Fibroblast of pulmonary artery (primary cell): ENCODE measurements at places on chromosomes 5 and 9.
A peak's percentile ranks its signal among the peaks of the same experiment; 100 is the strongest.

- DNase-seq, result no peak
These were observed 31.6 kb downstream of the ATP6V0E1 start for GRCh38 chr5:173015192-173015591.

GRCh38 chr9:96185518-96186156, 116.3 kb downstream of the HSD17B3 start:
- no peak for DNase-seq

DNA sequence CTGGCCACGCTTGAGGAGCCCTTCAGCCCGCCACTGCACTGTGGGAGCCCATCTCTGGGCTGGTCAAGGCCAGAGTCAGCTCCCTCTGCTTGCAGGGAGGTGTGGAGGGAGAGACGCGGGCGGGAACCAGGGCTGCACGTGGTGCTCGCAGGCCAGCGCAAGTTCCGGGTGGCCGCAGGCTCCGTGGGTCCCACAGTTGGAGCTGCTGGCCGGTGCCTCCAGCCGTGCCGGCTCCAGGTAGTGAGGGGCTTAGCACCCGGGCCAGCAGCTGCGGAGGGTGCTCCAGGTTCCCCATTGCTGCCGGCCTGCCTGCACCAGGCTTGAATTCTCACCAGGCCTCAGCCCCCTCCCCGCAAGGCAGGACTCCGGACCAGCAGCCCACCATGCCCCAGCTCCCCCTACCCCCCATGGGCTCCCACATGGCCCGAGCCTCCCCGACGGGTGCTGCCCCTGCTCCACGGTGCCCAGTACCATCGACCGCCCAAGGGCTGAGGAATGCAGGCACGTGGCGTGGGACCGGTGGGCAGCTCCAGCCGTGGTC, 192.8 kb upstream of the IZUMO3 start:
- no peak for DNase-seq

GRCh38 chr9:124469011-124469832, 19.0 kb downstream of the ADGRD2 start:
- DNase-seq, result no peak

GRCh38 chr9:96781552-96781951, 3.7 kb upstream of the ZNF510 start:
- DNase-seq, result no peak

- DNase-seq, result no peak
These were observed 66.1 kb upstream of the SMC5 start for GRCh38 chr9:70192707-70193106.

- DNase-seq, result no peak
These were observed 6.6 kb upstream of the RMND5B start for GRCh38 chr5:178123966-178124925.

DNA sequence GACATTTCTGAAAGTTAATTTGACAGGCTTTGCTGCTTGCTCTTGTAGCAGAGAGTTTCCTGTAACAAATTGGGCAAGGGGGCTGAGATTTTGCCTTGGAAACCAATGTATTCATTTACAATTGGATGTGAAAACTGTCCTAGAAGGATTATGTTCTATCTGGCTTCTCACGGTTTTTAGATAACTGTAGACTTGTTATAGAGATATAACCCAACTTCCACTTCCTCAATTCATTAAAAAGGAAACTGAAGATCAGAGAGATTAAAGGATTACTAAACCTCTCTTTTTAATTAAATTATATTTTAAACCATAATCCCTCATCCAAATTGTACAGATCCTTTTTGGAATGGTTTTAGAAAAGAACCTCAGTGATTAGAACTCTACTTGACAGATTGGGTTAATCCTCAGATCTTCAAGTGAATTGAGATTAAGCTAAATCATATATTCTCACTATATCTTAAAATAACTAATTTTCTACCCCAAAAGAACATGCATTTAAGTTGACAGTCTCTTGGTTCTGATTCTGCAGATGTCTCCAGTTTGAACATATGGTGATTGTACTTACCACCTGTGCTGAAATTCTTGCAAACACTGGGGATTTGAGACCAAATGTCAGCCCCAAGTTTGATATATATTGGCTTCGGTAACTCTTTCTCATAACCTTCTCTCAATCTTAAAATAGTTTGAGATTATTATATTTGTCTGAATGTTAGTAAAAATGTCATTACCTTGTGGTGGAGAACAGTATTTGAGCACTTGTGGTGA, 130.1 kb upstream of the C9orf72 start:
- DNase-seq, result no peak

GRCh38 chr5:127696683-127697082, 6.5 kb upstream of the CCDC192 start:
- peak; percentile 89 for DNase-seq

DNA sequence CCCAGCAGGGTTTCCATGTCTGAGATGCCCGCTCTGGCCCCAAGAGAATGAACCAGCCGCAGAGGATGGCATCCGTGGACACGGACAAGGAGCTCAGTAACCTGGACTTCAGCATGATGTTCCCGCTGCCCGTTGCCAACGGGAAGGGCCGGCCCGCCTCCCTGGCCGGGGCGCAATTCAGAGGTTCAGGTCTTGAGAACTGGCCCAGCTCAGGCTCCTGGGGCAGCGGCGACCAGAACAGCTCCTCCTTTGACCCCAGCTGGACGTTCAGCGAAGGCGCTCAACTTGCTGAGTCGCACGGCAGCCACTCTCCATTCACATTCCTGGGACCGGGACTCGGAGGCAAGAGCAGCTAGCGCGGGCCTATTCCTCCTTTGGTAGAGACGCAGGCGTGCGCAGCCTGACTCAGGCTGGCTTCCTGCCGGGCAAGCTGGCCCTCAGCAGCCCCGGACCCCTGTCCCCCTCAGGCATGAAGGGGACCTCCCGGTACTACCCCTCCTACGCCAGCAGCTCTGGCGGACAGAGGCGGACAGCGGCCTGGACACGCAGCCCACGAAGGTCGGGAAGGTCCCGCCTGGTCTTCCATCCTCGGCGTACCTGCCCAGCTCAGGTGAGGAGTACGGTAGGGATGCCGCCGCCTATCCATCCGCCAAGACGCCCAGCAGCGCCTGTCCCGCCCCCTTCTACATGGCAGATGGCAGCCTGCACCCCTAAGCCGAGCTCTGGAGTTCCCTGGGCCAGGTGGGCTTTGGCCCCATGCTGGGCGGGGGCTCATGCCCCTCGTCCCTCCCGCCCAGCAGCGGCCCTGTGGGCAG, 74.4 kb downstream of the INSL6 start:
- DNase-seq, result no peak

DNA sequence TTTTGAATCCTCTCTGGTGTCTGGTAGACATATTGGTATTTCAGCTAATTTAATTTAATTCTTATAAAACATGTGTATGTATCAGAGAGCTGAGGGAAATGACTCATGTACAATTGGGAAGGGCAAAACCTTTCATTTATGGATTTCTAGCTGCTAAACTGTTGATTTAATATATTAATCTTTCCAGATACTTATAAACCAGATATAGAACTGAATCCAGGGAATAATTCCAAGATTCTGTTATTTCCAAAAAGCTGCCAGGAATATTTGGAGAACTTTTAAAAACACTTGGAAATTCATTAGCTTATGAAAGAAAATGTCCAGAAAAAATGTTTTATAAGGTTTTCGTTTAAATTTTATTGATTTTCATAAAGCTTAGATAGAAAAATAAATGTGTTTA, 295.5 kb downstream of the YTHDC2 start:
- no peak for DNase-seq

DNA sequence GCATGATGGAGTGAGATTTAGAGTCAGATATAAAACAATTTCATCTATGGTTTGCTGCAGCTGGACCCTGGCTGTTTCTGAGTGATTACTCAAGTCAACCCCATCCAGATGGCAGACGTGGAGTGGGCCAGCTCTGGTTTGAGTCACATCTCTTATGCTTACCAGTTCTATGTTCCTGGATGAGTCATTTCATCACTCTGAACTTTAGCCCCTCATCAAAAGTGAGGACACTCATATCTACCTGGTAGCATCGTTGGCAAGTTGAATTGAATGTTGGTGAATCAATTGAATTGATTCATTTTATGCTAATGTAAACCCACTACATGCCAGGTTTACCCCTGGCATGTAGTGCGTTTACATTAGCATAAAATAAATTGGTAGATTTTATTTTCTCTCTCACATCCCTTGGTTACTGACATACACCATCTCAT, 176.4 kb downstream of the FGF18 start:
- peak; percentile 61 for DNase-seq

DNA sequence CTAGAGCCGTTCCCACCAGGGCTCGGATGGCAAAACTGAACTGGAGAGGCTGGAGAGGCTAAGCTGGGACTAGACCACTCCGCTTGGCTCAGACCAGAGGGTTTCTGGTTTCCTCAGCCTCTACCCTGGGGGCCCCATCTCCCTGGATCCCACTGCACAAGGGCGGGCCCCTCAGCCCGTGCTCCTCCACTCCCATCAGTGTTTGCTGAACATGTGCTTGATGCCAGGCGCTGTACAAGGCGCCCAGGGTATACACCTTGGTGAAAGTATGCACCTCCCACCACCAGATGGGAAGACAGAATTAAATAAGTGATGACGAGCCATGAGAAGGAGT, 18.0 kb downstream of the GPX3 start:
- no peak for DNase-seq

DNA sequence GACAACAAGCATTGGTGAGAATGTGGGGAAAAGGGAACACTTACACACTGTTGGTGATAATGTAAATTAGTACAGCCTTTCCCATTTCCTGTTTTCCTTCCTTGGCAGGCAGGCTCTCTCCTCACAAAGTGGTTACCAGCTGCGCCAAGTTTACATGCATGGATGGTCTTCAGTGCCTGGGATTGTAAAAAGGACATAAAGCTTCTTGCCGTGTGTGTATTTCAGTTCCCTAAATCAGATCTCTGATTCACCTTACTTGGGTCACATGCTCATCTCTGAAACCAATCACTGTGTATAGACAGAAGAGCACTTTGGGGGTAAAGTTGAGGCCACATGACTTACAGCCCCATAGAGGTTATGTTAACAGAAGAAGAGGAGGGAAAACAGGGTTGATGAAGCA, 92.8 kb downstream of the CAVIN4 start:
- DNase-seq, result no peak

- DNase-seq, result peak; percentile 85
These were observed 320.8 kb downstream of the CCDC171 start for GRCh38 chr9:15873573-15874177.

DNA sequence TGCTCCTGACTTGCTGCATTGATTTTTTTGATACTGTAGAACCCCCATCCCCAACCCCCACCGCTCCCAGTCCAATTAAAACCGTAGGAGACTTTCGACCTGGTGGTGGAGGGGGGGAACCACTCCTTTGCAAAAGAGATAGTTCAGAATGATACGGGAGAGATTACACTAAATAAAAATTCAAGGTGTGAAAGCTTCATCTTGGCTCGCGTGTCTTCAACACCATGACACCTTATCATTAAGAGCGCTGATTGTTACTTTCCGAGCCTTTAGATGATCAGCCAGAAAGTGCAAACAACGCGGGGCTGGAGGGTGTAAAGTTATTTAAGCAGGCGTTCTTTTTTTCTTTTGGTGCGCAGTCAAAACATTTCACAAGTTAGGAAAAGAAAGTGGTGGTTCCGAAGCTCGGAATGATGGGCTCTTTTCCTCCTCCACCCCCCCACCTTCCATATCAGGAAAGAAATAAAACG, 1.3 kb upstream of the ZNF462 start:
- no peak for DNase-seq

DNA sequence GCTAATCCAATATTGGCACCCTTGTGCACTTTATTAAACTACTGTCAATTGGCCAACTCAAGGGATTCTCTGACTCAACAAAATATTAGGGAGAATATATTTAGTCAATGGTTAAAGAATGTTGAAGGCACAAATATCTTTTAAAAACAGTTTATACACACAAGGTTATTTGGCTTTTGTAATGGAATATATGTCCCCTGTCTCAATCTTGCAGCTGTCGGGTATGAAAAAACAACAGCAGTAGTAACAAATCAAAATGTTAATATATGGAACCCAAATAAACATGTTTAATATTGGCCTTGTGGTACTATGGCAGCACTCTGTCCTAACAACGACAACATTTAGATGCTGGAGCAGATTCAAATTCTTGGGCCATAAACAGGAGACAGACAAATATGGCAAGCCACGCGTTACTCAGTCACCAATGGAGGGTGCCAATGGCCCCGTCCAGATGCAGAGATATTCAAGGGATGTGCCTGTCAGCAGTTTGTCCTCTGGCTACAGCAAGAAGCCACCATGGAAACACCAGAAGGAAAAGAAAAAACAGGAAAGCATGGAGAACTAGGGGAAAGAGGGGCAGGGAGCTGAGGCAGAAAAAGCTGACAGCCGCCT, 342.0 kb downstream of the NDUFS4 start:
- DNase-seq, result no peak

DNA sequence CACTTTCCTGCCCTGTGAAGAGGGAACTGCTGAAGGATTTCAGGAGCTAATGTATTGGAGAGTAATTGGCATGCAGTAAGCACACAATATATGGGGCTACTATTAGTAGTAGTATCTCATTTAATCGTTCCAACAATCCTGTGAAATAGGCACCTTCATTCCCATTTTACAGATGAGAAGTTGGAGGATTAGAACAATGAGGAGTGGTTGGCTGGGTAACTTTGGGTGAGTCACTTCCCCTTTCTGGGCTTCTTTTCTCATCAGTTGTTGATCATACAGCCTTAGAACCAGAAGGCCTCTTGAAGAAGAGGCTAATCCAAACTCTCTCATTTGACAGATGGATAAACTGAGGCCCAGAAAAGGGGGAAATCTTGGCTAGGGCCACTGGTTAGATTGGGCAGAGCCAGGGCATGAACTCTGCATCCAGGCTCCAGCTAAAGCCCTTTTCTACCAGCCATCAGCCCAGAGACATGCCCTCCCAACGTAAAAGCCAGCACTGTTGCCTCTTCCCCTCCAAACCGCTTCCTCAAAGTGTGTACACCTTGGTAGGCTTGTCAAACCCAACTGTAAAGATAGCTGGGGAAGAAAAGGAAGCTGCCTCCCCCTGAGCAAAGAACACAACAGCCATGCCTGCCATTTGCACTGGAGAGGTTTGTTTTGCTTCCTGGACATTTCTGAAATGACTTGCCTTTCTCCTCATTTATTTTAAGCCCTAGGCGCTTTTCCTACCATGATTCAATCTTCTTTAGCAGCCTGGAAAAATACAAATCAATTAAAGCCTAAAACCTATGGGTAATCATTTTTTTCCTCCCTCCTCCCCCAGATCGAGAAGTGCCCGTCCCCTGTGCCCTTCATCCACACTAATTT, 992 bp downstream of the SPACA9 start:
- DNase-seq, result no peak

DNA sequence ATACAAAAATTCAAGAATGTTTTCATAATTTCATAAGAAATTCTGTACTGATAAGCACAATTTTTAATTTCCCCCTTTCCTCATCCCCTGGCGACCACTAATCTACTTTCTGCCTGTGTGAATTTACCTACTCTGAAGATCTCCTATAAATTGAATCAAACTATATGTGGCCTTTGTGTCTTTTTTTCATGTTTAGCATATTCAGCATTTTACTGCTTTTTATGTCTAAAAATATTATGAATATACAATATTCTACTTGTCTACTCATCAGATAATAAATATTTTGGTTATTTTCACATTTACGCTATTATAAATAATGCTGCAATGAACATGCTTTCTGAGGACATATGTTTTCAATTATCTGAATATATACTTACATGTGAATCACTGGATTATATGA, 144.8 kb downstream of the CYLC2 start:
- DNase-seq, result no peak
